Pancreas (tissue), 10 donors: ENCODE measurements at places on chromosomes 1 and 21. TPM values are rescaled to one million over a fixed set of nuclear protein-coding genes. Genes with fewer than 3 reads are reported as not detected.

CD34 gene
- 11.9 TPM for total RNA-seq

GRCh38 chr1:173429471-173430402 is 47.4 kb upstream of the PRDX6 start:
- no peaks in the 10 kb centered on the region for H3K27me3 ChIP-seq
- H3K36me3 ChIP-seq, result no peaks in the 10 kb centered on the region
- peaks cover 7% of the 10 kb centered on the region for H3K4me1 ChIP-seq
- H3K27ac ChIP-seq, result peak overlapping the region; percentile 51
- H3K4me3 ChIP-seq, result no peak overlapping the region

B3GALT2 gene
- 0.20 TPM for total RNA-seq

DNA sequence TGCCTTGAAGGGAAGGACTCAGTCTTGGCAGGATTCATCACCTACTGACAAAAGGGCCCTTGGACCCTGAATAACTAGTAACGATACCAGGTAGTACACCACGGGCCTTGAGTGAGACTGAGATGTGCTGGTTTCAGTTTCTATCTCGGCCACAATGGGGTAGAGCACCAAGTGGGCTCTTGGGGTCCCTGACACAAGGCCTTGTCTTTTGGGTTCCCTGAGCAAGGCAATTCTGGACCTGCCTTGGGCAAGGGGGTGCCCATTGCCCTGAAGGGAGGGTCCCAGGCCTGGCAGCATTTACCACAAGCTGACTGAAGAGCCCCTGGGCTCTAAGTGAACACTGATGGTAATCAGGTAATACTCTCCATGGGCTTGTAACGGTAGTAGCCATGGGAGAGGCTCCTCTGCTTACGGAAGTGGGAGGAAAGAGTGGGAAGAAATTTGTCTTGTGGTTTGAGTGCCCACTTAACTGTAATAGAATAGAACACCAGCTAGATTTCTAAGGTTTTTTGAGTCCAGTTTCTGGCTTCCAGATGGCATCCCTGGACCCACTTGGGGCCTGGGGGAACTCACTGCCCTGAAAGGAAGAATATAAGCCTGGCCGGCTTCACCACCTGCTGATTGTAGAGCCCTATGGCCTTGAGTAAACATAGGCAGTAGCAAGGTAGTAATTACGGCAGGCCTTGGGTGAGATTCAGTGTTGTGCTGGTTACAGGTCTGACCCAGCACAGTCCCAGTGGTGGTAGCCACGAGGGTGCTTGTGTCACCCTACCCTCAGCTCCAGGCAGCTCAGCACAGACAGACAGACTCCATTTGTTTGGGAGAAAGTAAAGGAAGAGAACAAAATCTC is 58.5 kb downstream of the WDR4 start:
- DNase-seq, result no peak
- no peaks in the 10 kb centered on the region for H3K4me1 ChIP-seq
- no peak overlapping the region for H3K27ac ChIP-seq
- H3K36me3 ChIP-seq, result no peaks in the 10 kb centered on the region

GRCh38 chr1:28517649-28517999 is 11.8 kb downstream of the RCC1 start:
- H3K4me1 ChIP-seq, result no peaks in the 10 kb centered on the region
- no peak for DNase-seq
- H3K4me3 ChIP-seq, result peak overlapping the region; percentile 64

- no peak overlapping the region for H3K4me3 ChIP-seq
- H3K4me1 ChIP-seq, result no peaks in the 10 kb centered on the region
- H3K27ac ChIP-seq, result no peak overlapping the region
- H3K36me3 ChIP-seq, result no peaks in the 10 kb centered on the region
- no peak for DNase-seq
These were observed 275.7 kb upstream of the CAMK1G start for GRCh38 chr1:209307846-209308245.

CNST gene
- total RNA-seq, result 9.6 TPM

DNA sequence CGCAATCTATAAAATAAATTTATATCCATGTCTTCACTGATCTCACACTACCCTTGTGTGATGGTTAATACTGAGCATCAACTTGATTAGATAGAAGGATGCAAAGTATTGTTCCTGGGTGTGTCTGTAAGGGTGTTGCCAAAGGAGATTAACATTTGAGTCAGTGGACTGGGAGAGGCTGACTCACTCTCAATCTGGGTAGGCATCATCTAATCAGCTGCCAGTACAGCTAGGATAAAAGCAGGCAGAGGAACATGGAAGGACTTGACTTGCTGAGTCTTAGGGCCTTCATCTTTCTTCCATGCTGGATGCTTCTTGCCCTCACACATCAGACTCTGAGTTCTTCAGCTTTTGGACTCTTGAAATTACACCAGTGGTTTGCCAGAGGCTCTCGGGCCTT is 615.4 kb downstream of the AGBL4 start:
- no peak for DNase-seq
- no peaks in the 10 kb centered on the region for H3K36me3 ChIP-seq
- H3K27me3 ChIP-seq, result no peaks in the 10 kb centered on the region
- no peaks in the 10 kb centered on the region for H3K4me1 ChIP-seq

DNA sequence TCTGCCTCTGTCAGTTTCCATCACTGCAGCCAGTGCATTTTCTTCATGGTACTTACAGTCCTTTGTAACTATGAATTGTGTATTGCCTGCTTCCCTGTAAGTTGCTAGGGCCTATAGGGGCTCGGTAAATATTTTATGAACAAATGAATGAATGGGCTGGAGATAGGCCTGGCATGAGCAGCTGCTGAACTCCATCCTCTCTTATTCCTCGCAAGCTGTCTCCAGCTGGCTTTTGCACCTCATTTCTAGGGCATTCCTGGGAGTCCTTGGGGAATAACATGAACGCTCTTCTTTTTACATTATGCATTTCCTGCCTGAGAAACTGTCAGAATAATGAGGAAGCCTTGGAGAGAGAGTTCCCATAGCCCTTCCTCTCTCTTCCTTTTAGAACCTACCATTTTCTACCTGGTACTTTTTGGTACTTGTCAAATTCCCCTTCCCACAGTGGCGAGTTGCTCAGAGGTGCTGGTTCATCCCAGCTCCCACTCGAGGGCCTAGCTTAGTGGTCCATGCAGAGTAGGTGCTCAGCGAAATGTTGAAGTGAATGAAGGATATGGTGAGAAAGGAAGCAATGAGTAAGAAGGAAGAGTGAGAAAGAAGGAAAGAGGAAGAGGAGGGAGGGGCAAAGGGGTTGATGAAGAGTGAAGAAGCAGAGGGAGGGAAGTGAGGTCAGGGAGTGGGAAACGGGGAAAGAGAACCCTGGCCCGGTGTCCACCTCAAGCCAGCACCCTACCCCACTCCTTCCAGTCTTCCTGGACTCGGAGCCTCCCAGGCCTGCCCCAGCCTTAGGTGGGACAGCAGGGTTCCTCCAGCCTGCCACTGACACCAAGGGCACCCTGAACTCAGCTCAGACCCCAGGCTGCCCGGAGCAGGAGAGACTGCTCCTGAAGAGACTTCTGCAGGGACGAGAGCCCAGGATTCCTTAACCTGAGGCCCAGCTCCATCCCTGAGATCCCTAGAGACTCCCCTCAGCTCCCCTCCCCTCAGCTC is 29.6 kb downstream of the KCNC4 start:
- H3K4me3 ChIP-seq, result no peak overlapping the region
- H3K27ac ChIP-seq, result no peak overlapping the region
- no peaks in the 10 kb centered on the region for H3K36me3 ChIP-seq
- no peak for DNase-seq
- no peaks in the 10 kb centered on the region for H3K27me3 ChIP-seq

PTPRF gene
- 168 TPM for total RNA-seq

- no peak overlapping the region for H3K27ac ChIP-seq
- no peaks in the 10 kb centered on the region for H3K36me3 ChIP-seq
- DNase-seq, result no peak
- H3K27me3 ChIP-seq, result no peaks in the 10 kb centered on the region
- H3K4me3 ChIP-seq, result no peak overlapping the region
- H3K4me1 ChIP-seq, result no peaks in the 10 kb centered on the region
These were observed 14.2 kb downstream of the COL18A1 start for GRCh38 chr21:45419162-45419561.

POTED gene
- not detected for total RNA-seq

- H3K4me3 ChIP-seq, result no peak overlapping the region
- H3K27me3 ChIP-seq, result no peaks in the 10 kb centered on the region
- H3K4me1 ChIP-seq, result no peaks in the 10 kb centered on the region
- no peaks in the 10 kb centered on the region for H3K36me3 ChIP-seq
These were observed 31.2 kb downstream of the NKAIN1 start for GRCh38 chr1:31208361-31208945.
